ENCODE measurements at places on chromosomes 5 and 9.

DNA sequence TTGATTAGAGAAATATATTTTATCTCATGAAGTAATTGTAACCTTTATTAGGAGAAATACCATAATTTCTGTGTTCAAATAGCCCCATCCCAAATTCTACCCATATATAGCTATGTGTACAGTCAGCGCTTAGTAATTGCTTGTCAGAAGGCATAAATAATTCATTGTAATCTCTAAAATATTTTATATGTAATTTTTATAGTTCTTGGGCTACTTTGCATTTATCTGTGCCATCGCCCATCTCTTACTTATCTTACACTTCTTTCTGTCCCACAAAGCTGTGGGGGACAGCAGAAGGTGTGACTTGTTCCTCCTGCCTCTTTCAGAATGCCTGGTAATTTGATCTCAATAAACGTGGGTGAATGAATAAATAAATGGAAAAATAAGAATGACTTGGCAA lies 5.5 kb downstream of the ADAMTSL1 start:
- DNase-seq: no peak

DNA sequence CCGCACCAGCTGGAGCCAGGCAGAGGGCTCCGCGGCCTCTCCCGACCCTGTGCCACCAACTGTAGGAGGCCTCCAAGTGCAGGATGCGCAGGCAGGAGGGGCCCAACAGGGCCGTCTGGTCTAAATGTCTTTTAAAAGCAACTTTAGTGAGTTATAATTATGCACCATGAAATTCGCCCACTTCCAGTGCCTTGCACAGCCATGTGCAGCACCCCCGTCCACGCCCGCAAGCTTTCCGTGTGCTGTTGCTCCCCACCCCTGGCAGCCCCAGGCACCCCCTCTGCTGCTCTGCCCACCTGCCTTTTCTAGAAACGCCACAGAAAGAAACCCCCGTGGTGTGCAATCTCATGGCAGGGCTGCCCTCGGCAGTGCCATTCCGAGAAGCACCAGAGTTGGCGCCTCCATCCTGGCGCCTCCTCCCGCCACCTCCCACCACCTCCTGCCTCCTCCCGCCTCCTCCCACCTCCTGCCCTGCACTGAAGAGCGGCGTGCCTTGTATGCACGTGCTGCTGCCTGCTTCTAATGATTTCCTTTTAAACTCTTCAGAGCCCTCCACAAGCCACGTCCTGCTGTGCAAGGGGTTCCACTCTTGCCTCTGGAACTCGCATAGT lies 7.5 kb upstream of the SLC6A18 start:
- no peak for DNase-seq

GRCh38 chr9:124256517-124257069 lies 1.2 kb upstream of the NEK6 start:
- no peak for DNase-seq

- no peak for DNase-seq
These were observed 129.4 kb upstream of the PITX1 start for GRCh38 chr5:135163391-135163790.

GRCh38 chr5:14584848-14585247 lies 3.3 kb downstream of the OTULINL start:
- DNase-seq: no peak

DNA sequence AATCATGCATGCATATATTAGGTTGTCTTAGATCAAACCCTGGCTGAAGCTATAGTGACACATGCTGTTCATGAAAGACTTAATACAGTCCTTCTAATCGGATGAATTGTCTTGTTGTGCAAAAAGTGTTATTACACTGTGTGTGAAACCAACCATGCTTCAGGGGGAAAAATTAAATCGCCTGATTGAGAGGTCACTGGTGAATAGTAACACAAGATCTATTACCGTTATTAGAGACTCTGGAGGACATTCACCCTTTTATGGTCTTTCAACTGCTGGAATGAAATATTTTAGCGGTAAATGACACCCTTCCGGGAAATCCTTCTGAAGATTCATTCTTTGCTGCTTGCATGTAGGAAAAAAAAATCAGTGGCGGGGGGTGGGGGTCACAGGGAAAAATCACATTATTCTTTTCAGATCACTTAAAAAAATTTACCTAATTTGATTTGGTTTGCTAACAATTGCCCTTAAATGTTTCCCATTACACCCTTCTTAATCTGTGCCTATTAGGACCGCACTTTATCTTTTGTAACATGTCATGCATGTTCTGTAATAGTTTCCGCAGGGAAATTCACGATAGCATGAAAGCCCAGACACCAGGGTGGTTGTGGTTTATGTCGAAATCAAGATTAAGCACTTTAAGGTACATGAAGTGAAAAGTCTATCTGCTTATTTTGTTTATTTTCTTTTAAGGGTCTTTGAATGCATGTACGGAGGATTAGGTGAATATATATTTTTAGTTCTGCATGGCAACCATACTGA lies 120.6 kb downstream of the FOCAD start:
- DNase-seq: no peak

GRCh38 chr5:43065948-43066798 lies 26.1 kb upstream of the ANXA2R start:
- DNase-seq: peak; percentile 80

All from CD4-positive, alpha-beta T cell treated with Interleukin-4 for 1 hour (primary cell).